ENCODE measurements at places on chromosomes 11 and 22.
A peak's percentile ranks its signal among the peaks of the same experiment; 100 is the strongest.

- no peak for DNase-seq
Measured at GRCh38 chr11:66119348-66120133, 49.5 kb downstream of the PACS1 start.

DNA sequence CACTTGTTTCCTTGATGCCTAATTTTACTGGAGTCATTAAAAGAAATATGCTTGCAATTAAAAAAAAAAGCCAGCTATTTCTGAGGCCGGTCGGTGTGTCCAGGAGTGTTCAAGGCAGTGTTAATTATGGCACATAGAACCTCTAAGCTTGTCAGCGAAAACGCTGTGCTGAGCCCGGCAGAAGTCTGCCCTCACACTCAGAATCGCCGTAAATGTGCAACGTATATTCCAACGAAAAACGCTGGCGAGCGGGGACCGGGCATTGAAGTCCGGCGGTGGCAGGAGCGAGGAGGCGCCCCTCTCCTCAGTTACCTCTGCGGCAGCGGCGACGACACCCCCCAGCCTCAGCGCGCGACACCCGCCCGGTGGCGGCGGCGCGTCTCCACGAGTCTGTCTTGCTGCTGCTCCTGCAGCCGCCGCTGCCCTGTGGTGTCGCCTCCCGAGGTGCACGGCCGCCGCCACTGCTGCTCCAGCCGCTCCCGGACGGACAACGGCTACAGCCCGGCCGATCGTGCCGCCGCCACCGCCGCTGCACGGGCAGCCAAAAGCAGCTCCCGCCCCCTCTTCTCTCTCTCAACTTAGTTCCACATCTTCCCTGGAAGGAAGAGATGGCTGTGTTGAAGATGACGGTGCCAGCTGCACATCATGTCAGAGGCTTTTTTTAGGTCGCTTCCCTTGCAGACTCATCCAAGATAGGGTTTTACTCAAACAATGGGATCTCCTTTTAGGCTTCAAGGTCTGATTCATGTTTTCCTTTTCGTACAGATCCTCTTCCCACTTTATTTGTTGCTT lies 56.0 kb downstream of the JAM3 start:
- no peak for DNase-seq

DNA sequence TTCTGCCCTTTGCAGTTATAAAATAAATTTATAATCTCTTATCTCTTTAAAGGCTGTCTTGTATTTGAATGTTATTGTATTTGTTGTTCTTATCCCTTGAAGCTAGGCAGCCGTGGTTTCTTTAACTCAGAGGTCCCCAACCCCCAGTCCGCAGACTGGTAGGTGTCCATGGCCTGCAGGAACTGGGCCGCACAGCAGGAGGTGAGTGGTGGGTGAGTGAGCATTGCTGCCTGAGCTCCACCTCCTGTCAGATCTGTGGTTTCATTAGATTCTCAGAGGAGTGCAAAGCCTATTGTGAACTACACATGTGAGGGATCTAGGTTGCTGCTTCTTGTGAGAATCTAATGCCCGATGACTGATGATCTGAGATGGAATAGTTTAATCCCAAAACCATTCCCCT lies 380.0 kb upstream of the CCDC90B start:
- no peak for DNase-seq

- no peak for DNase-seq
Measured at GRCh38 chr11:75193271-75193670, 42.4 kb downstream of the SLCO2B1 start.

DNA sequence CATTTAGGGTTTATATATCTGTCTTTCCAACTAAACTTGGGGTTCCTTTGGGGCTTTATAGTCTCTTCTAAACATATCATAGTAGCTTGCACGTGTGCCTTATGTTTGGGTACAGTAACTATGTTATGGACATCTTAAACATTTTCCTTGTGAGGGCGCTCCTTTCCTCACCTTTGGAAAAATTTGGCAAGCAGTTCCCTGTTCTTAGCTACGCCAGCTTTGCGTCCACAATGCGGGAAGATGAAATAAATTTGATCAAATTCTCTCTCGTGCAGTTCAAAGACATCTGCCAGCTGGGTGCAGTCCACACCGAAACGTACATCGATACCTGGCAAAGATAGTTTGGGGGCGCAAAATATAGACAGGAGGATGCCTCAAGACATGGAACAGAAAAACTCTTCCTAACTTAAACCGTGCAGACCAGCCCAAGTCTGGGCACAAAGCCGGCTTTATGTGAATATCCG lies 548 bp downstream of the FDXACB1 start:
- DNase-seq, result no peak

DNA sequence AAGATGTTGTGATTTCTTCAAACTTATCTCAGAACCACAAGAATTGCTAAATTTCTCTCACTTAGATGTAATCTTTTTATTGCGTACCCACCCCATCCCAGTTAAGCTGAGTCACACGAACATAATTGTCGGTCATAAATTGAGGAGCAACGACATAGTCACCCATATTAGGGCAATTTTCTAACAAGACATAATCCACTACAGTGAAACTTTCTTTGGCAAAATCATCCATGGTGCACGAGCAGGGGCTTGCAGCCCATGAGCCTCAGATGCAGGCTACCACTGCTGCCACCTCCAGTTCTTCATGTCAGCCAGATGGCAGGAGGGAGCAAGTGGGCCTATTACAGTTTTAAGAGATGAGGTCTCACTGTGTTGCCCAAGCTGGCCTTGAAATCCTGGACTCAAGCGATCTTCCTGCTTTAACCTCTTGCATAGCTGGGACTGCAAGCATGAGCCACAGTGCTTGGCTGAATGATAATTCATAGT lies 70.3 kb upstream of the GRK2 start:
- DNase-seq, result peak; percentile 24

DNA sequence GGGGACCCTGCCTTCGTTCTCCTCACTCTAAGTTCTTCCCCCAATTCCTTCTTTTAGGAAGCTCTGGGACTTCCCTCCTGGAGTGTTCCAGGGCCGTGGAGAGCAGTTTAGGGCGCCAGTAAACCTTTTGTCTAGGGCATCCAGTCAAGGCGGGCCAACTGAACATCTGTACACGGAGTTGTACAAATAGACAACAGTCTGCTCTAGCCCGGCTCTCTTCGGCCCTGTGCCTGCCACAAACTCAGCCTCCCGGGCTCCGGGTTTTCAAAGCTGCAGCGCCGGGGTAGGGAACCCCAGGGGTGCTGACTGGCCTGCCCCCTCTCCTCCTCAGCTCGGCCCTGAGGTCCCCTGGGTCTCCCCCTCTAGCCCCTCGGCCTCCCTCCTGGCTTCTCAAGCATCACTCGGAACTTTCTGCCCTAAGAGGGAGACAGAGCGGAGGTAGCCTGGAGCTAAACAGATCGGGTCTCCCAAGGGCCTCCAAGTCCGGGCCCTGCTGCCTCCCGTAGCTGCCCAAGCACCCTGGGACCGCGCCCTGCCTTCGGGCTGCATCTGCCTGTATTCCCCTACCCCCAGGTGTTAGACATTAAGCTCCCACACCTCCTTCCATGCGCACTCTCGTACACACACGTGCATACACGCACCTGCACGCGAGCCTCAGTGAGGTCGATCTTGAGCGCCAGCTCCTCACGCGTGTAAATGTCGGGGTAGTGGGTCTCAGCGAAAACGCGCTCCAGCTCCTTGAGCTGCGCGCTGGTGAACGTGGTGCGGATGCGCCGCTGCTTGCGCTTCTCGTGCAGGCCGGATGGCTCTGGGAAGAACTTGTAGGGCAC lies 3.3 kb downstream of the PHOX2A start:
- DNase-seq, result no peak

GRCh38 chr22:23274146-23274526 lies 93.8 kb downstream of the BCR start:
- DNase-seq, result no peak

DNA sequence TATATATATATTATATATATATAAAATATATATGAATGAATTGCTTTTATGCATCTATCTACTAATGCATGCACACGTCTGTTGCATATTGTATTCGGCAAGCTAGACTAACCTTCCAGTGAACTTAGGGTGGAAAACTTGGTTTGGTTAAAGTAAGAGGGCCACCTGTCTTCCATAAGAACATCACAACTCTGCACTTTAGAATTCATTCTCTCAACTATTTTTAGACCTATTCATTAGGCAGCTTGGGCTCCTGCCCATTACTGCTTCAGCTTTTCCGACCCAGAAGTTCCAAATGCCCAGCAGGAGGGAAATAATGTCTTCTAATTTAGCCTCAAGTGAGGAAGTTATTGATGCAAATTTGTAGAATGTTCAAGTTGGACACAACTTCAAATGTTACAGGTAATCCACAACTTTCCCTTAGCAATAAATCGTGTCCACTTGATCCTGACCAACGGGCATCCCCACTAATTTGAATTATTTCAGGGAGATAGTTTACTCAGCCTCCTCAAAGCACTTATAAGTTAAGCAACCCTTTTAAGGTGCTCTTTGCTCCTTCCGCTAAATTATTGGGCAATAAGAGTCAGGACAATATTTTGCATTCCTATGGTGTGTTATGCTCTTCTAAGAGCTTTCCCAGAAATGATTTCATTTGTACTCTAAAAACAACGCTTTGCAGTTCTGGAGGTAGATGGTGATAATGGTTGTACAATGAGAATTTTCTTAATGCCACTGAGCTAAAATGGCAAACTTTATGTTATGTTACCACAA lies 132.3 kb downstream of the OPCML start:
- no peak for DNase-seq

DNA sequence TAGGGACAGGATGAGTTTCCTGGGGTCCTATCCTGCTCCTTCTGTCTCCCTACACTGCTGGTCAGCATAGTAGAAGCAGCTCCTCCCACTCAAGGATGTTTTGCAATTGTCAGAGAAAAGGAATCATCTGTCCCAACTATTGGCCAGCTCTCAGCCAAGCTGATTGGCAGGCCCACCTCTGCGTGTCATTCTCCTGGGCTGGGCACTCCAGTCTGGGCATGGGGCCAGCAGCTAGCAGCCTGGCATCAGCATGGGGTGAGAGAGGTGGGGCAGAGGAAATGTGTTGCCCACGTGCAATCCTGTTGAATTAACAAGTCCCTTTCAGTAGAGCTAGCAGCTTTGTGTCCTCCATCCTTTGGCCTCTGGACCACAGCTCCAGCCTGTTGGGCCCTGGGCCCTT lies 14.1 kb downstream of the ANKK1 start:
- DNase-seq, result peak; percentile 65

- DNase-seq, result no peak
Measured at GRCh38 chr11:59582006-59582405, 33.6 kb downstream of the OSBP start.

GRCh38 chr22:49354516-49355210 lies 473.0 kb downstream of the BRD1 start:
- no peak for DNase-seq

DNA sequence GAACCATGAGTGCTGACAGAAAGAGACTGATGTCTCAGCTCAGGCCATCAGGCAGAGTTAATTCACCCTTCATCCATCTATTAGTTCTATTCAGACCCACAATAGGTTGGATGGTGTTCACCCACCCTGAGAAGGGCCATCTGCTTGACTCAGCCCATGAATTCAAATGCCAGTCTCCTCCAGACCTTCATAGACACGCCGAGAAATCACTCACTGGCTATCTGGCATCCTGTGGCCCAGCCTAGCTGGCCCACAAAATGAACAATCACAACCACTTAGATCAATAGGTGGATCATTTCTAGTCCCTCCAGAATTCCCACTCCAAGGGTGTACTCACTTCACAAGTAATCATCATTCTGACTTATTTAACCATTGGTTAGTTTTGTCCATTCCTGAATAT lies 58.2 kb downstream of the MYEOV start:
- peak; percentile 11 for DNase-seq

GRCh38 chr11:110985547-110985946 lies 260.0 kb upstream of the POU2AF2 start:
- no peak for DNase-seq

- no peak for DNase-seq
Measured at GRCh38 chr11:24708616-24709015, 211.8 kb downstream of the LUZP2 start.

DNA sequence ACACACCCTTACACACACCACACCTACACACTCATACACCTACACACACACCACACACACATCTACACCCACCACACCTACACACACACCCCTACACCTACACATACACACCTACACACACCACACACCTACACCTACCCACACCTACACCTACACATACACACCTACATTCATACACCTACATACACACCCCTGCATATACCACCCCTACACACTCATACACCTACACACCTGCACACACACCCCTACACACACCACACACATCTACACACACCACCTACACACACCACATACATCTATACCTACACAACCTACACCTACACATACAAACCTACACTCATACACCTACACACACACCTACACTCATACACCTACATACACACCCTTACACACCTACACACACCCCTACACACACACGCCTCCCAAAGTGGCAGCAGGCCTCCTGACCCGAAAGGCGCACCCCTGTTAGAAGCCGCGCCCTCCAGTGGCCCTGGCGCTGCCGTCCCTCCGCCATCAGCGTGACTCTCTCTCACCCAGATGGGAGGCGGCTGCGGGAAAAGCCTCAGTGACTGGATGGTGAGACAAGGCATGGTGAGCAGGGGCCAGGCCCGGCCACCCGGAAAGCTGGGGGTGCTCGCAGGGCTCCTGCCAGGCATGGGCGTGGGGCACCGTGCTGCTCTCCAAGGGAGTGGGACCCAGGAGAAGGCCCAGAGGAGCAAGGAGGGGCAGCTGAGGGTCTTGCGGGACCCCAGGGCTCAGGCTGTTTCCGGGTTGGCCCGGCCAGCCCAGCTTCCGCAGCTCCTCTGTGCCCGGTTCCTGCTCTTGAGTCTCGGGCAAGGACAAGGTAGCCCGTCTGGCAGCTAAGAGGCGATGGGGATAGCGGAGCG lies 37.0 kb upstream of the HMOX1 start:
- no peak for DNase-seq

- DNase-seq, result no peak
Measured at GRCh38 chr11:46345881-46346484, 1.3 kb upstream of the DGKZ start.

GRCh38 chr11:69860796-69861445 lies 41.7 kb upstream of the FGF3 start:
- no peak for DNase-seq

DNA sequence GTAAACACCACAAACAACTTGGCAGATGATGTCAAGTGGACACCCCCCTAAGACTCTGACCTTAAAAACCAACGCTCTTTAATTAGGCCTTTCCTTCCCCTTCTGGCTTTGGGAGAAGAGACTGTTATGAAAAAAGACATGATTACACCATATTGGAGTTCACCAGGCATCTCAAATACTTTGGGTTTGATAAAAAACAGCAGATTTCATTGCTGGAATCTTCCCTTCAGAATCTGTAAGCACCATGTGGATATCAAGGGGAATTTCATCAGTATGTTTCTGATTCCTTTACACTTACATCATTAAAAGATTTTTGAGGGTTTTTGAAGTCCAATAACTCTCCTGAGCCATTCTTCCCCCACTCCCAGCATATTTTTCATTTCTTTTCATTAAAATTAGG lies 85.6 kb downstream of the KIRREL3 start:
- DNase-seq, result no peak

GRCh38 chr11:131987703-131988102 lies 617.3 kb downstream of the NTM start:
- no peak for DNase-seq

DNA sequence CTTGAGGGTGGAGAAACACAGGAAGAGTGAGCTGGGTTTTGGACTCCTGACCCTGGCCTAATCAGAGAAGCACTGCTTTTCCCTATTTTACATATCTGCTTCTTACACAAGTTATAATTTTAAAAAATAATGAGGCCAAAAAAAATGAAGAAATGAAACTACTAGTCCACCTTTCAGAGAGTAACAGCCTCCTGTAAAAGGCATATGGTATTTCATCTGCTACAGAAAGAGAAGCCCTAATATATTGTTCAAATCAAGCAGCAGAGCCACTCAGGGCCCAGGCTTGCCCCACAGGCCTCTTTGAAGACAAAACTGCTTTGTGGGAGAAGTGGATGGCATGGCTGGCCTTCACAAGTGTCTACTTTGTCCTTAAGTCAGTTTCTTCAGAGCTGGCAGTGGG lies 10.0 kb downstream of the DIXDC1 start:
- DNase-seq, result no peak

All from colonic mucosa (tissue), 4 donors.